ENCODE measurements at places on chromosomes 3 and 15.

GRCh38 chr3:149547954-149548668 is 73.6 kb downstream of the TM4SF4 start:
- DNase-seq, result no peak

- no peak for DNase-seq
These were observed 6.8 kb upstream of the ZNF280D start for GRCh38 chr15:56739964-56740640.

- DNase-seq, result no peak
These were observed 9.9 kb upstream of the UBL7 start for GRCh38 chr15:74470631-74471395.

DNA sequence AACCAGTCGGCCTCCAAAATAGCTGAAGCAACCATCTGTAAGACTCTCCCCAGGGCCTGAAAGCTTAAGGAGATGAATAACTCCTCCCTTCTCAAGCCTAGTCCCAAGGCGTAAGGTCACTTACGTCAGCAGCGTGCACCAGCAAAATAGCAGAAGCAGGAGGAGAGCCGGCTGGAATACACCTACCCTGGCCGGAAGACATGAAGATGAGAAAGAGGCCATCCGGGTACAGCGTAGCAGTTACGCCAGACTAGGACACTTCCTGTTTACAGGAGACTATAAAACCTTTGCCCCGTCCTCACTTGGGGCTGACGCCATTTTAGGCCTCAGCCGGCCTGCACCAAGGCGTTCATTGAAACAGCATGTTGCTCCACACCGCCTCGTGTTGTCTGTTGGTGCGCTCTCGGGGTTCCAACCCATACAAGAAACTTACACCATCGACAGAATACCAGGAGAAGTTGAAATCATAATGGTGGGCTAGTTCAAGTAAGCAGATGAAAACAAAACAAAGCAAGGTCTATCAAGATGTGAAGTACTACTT is 2.5 kb downstream of the CFAP92 start:
- DNase-seq, result no peak

DNA sequence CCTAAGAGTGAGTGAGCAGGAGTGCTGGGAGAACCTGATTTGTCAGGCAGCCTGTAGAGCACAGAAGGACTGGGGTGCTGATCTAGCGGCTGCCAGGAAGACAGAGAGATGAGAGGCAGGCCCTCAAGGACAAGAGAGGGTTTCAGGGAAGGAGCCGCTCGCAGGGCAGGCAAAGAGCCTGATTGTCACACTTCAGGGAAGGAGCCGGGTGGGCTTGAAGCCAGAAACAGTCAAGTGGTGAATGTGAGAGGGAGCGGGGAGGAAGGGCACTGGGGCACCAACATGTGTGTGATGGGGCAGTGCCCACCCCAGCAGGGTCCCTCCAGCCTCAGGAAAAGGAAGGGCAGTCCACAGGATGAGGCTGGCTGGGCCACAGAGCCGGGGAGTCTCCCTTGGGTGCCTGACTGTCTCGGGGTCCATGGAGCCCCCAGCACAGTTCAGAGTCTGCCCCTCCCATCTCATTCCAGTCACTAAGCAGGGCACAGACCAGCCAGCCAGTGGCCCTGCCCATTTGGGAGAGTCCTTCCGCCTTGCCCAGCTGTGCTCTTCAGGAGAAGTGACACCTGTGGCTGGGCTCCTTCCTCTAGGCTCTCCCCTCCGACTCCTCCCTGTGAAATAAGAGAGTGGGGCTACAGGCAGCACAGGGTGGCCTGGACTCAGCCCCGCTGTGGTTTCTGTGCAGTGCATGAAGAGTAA is 148.6 kb downstream of the RAB11A start:
- no peak for DNase-seq

DNA sequence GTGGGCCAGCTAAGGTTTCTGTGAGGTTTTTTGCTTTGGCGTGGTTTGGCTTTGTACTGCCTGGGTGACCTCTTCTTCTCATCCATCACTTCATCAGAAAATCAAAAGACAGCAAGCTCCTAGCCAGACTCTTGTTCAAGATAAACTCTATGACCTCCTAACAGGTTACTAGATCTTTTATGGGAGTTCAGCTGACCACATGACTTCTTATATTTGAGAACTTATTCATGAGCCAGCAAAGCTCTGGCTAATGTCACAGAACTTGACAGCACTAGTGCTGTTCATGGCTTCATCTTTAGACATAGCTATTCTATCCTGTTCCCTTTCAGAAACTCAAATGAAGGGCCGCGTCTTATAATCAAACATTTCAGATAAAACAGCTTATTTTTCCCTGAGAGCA is 527.1 kb upstream of the GOLIM4 start:
- DNase-seq, result no peak

GRCh38 chr15:27459836-27460235 is 488.9 kb downstream of the GABRG3 start:
- DNase-seq, result no peak

DNA sequence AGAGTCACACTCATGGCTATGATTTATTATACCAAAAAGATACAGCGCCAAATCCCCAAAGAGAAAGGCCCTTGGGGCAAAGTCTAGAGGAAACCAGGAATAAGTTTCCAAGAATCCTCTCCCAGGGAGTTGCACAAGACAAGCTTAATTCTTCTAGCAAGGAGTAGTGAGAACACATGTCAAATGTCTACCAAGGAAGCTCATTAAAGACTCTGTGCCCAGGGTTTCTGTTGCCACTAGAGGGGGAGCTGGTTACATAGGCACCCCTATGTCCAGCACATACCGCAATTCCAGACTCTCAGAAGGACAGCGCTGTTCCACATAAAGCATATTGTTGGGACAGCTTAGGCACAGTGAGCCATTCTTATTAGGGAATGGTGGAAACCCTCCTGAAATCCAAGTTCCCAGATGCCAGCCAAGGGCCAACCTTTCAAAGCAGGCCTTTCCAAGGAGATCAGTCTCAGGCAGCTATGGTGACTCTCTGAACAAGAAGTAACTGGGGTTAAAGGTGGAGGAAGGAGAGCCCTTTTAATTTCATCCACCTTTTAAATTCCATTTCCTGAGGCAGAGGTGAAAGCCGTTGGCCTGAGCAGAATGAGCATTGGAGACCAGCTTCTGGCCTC is 194.2 kb downstream of the UACA start:
- DNase-seq, result no peak

GRCh38 chr15:43299411-43299810 is 31.0 kb downstream of the LCMT2 start:
- no peak for DNase-seq

GRCh38 chr15:89542369-89542768 is 32.9 kb upstream of the TICRR start:
- DNase-seq, result no peak

Measured in glutamatergic neuron (in vitro differentiated cells).